ENCODE measurements at places on chromosomes 6 and 20.

DNA sequence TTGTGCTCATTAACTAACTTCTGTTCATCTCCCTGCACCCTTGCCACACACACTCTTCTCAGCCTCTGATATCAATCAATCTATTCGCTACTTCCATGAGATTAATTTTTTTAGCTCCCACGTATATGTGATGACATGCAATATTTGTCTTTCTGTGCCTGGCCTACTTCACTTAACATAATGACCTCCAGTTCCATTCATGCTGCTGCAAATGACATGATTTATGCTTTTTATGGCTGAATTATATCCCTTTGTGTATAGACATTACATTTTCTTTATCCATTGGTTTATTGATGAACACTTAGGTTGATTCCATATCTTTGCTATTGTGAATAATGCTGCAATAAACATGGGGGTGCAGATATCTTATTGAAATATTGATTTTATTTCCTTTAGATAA lies 50.8 kb upstream of the SPTLC3 start:
- DNase-seq: no peak

GRCh38 chr6:84635081-84635761 lies 129.2 kb downstream of the TBX18 start:
- no peak for DNase-seq

DNA sequence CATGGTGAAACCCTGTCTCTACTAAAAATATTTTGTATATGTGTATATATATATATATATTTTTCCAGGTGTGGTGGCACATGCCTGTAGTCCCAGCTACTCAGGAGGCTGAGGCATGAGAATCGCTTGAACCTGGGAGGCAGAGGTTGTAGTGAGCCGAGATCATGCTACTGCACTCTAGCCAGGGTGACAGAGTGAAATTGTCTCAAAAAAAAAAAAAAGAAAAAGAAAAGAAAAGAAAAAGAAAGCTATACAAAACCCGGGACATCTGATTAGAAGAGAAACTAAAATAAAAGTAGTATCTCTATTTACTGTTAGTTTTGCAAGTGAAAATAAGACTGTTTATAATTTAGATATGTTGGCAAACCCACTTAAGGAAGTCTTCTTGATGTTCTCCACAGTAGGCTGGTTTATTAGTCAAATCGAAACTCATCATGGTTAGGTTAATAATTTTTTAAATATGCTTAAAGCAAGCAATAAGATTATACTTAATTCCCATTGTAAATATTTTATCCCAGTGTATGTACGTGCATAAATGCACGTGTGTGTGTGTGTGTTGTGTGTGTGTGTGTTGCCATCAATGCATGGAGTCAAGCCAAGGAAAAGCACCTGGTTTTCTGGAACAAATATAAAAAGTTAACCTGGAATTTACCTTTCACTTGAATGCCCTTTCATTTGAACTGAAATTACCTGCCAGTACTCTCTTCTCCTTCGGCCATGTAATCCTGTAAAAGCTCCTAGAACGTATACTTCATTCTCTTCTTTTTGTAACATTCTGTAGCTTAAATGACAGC lies 7.1 kb downstream of the VNN2 start:
- DNase-seq: no peak

- DNase-seq: no peak
These were observed 699.7 kb downstream of the DOK5 start for GRCh38 chr20:55175081-55175480.

DNA sequence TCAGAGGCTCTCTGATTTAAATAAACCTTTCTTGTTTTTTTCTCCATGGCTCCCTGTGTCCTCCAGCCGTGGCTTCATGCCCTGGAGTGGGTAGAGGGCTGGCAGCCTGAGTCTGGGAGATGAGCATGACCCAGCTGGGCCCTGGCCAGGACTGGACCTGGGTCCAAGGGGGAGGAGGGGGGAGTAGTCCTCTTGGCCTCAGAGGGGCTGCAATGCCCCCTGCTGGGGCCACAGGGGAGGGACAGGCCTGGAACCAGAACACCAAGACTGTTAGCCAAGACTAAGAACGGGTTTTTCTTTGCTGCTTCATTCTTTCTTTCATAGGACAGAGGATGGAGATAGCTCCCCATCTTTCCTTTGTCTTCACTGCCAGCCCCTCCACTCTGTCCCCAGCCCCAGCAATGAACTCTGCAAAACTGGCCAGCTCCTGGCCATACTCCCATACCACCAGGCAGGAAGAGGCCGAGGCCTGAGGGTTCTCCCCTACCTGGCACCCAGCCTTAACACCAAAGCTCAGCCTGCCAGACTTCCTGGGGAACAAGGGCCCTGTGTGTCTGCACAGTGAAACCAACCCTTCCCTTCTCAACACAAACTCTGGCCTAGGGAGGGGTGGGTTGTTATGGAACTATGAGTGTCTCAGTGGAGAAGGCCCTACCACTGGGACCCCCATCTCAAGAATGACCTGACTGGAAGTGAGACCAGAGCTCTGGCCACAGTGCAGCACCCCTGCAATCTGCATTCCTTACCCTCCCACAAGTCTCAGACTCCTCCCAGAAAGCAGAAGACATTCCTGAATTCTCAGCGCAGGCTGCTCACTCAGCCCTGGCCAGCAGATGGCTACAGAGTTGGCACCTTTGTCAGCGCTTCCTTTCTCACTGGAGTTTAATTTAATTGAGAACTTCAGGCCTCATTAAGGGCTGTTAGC lies 11.0 kb downstream of the SLC29A1 start:
- no peak for DNase-seq

- DNase-seq: no peak
These were observed 13.1 kb downstream of the RIOK1 start for GRCh38 chr6:7402716-7403115.

DNA sequence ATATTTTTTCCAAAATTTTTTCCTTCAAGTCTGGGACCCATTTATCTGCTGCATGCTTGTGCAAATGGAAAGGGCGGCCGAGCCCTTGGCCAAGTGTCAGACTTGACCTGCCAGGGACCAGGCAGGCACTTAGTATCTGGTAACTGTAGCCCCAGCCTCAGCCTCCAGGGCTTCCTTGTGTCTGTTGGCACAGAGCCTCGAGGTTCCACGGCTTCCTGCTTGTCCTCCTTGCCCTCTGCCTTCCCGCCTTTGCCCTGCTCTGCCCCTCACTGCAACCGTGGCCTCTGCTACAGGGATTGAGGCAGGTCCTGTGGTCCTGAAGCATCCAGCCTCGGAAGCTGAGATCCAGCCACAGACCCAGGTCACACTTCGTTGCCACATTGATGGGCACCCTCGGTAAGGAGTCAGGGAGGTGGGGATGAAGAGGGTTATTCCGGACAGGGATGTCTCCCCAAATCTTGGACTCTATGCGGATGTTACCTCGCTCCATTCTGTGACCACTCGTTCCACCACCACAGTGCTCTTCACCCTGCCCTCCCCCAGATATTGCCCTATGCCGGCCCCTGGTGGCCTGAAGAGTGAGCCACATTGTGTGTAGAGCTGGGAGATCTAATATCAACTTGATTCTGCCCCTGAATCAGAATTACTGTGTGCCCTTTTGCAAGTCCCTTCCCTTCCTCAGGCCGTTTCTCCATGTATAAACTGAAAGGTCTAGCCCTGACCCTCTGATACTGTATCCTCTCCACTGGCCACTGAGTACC lies 41.5 kb upstream of the SRF start:
- peak; percentile 32 for DNase-seq

GRCh38 chr6:149749594-149750135 lies at the start of gene PCMT1:
PCMT1 (plus strand) TSS chr6:149749741; CDS start chr6:149749902, 161 bp downstream.
- peak; percentile 92 for DNase-seq

GRCh38 chr6:25743868-25744267 lies 10.7 kb upstream of the SLC17A4 start:
- no peak for DNase-seq

GRCh38 chr6:89984926-89985750 lies 90.9 kb downstream of the GJA10 start:
- no peak for DNase-seq

GRCh38 chr20:22815603-22816315 lies 219.4 kb upstream of the SSTR4 start:
- DNase-seq: no peak

DNA sequence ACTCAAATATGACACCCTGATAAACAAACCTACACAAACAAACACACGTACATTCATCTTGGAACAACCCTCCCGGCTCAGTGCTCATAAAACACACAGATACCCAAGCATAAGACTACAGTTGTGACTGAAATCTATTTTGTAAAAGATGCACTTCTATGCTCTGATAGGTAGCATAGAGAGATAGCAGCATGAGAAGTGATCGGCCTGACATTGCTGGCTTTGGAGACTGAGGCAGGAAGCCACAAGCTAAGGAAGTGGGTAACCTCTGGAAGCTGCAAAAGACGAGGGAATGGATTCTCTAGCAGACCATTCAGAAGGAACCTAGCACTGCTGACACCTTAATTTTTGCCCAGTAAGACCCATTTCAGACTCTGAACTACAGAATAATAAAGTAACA lies 1.6 kb upstream of the RNF39 start:
- DNase-seq: no peak

- no peak for DNase-seq
These were observed 112.8 kb downstream of the DACT2 start for GRCh38 chr6:168206661-168207274.

GRCh38 chr6:38279423-38279822 lies 360.3 kb downstream of the BTBD9 start:
- DNase-seq: no peak

DNA sequence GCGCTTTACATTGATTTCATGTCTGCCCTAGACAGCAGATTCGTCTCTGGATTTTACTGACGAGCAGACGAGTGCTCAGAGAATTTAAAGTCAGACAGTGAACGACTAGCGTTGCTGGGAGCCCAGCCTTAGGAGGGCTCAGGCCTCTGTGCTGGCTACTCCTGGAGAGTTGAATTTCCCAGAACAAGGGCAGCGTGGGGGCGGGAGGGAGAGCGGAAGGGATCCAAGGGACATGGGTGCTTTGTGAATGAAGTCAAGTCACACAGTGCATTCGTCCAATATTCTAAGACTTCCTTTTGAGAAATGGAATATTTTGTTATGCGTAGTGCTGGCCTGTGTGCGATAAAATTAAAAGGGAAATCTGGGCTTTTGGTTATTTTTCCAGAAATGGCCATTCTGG lies 126.5 kb downstream of the MYLK4 start:
- no peak for DNase-seq

- peak; percentile 30 for DNase-seq
These were observed 268.0 kb downstream of the TFAP2A start for GRCh38 chr6:10146715-10147451.

- no peak for DNase-seq
These were observed 25.6 kb downstream of the PRPF6 start for GRCh38 chr20:64006490-64006889.

DNA sequence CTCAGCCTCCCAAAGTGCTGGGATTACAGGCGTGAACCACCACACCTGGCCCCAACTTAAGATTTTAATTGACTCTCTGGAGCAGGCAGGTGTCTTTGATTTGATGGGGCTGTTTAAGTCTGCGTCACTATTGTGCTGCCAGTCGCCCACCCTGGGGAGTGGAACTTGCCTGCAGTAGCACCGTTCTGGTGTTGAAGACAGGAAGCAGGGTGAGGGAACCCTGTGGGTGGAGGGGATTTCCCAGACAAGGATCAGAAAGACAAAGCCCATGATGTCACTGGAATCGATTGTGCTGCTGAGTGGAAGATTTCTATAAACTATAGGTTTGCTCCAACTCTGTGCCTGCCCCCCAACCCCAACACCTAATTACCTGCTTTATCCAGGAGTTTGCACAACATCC lies 11.0 kb downstream of the ALDH8A1 start:
- DNase-seq: peak; percentile 55

DNA sequence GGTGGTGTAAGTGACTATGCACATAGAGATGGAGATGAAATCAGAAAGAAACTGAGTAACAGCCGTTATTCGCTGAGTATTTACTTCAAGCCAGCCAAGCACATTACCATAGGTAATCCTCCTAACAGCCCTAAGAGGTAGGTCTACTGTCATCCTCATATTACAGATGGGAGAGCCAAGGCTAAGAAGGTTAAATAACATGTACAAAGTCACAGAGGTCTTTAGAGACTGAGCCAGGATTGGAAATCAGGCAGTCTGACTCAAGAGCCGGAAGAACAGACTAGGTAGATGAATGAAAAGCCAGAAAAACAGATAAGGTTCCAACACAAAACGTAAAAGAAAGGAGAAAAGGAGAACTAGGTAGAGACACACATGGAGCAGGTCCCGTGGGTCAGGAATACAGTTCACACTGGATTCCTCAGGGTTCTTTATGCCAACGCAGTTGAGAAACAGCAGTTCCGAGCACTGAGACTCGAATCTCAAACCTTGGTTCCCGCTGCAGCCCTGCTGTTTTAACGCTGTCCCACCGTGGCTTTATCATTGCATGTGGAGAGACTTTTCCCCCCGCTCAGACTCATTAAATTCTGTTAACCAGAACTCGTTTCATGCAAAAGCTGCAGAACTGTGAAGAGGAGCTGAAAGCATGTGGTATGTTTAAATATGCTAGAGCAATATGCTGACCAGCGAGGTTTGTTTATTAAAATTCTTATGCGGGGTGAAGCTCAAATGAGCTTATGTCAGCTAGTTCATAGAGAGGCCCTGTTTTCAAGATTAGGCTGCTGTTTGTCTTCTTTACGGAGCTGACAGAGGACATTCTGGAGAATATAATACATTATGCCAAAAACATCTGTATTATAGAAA lies 537.9 kb downstream of the CD83 start:
- no peak for DNase-seq

DNA sequence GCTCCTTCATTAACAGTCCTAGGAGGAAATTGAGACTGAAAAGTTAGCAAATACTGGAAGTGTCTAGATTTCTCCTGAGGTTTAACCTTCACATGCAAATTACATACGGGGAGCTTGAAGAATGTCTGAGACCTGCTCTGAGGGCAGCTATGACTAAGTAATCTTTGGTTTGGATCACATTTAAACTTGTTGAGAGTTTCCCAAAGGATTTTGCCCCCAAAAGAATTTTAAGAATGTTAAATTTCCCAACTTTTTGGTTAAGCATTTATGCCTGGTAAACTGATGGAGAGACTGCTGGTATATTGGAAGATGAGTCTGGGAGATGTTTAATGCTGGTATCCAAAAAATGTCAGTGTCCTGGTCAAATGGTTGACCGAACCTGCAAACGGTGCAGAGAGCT lies 97.0 kb downstream of the RREB1 start:
- DNase-seq: no peak

GRCh38 chr6:54910431-54910884 lies 63.9 kb downstream of the FAM83B start:
- DNase-seq: no peak

GRCh38 chr6:152720974-152721373 lies 23.3 kb downstream of the MYCT1 start:
- DNase-seq: no peak

DNA sequence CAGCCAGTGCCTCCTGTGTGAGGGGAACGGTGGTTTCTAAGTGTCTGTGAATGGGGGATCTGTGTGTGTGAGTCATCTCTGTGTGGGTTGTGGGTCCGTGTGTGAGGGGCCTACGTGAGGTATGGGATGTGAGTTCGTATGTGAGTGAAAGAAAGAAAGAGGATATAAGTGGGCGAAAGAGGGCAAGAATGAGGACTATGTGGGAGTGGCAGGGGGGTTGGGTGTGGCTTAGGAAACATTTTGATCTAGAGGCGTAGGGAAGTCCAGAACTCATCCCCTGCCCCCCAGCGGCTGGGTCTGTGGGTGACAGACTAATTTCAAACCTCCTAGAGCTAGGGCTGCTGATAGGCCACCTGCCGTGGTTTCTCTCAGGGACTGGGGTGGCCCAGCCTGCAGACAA lies 35.5 kb downstream of the DHX35 start:
- DNase-seq: peak; percentile 11

GRCh38 chr6:127933852-127934840 lies 33.3 kb upstream of the THEMIS start:
- peak; percentile 74 for DNase-seq

GRCh38 chr20:47847884-47848485 lies 62.7 kb upstream of the SULF2 start:
- DNase-seq: no peak
